ENCODE measurements at places on chromosomes 5 and 9.

DNA sequence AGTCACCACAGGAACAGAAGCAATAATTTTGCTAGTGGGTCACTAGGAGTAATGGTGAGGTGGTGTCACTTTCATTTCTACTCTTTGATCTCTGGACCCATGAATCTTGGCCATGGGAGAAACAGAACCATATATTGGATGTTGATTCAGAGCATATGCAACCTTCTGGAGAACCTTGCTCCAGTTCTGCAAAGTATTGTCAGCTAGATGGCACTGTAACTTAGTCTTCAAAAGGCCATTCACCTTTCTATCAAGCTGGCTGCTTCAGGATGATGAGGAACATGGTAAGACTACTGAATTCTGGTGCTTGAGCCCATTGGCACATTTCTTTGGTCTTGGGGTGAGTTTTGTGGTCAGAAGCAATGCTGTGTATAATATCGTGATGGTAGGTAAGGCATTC lies 129.1 kb upstream of the FBN2 start:
- no peak for DNase-seq

DNA sequence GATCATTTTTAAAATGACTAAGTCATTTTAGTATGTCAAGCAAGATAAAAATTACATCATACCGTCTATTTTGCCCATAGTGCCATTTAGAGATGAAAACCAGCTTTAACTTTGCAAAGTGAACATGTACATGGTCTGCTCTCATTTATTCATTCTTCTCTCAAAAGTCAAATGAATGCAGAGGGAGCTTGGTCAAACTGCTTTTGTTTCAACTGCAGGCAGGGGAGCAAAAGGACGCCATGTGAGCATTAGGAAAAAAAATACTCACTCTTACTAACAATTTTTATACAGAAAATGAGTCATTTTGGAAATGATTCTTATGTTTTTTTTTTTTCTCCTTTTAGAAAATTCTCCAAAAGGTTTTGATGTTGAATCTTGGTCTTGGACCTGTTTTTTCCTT lies 15.7 kb downstream of the SCGB3A1 start:
- no peak for DNase-seq

GRCh38 chr5:10678244-10678643 lies 82.8 kb downstream of the DAP start:
- no peak for DNase-seq

DNA sequence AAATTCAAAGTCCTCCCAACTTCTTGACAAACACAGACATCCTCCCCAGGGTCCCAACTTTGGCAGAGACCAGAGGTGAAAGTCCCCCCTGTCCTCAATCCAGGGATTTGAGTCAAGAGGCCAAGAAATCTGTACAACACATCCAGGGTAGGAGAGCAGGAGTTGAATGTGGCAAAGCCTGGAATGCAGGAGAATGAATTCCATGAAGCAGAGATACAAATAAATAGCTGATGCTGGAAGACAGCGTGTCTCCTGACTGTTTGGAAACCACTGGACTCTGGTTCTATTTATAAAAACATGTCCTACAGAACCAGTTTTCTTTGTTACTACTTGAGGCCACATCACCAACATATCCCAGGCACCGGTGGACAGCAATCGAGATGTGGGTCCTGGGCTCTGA lies 43.7 kb upstream of the SLIT3 start:
- DNase-seq = no peak

DNA sequence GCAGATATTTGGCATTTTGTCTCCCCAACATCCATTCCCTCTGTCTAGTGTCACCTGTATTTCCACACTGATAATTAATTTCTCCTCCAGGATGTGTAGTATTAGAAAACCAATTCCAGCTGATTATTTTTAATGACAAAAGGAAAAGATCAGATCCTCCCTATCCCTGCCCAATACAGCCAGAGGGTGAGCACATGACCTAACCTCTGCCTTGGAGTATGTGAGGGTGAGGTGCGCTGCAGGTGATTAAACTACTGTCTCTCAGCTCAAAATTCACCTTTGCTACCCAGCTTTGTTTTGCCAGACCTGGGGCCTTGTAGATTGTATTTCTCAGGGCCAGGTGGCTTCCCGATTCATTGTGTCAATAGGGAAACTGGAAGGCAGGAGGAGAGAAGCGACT lies 402.1 kb downstream of the PRELID2 start:
- DNase-seq = no peak

DNA sequence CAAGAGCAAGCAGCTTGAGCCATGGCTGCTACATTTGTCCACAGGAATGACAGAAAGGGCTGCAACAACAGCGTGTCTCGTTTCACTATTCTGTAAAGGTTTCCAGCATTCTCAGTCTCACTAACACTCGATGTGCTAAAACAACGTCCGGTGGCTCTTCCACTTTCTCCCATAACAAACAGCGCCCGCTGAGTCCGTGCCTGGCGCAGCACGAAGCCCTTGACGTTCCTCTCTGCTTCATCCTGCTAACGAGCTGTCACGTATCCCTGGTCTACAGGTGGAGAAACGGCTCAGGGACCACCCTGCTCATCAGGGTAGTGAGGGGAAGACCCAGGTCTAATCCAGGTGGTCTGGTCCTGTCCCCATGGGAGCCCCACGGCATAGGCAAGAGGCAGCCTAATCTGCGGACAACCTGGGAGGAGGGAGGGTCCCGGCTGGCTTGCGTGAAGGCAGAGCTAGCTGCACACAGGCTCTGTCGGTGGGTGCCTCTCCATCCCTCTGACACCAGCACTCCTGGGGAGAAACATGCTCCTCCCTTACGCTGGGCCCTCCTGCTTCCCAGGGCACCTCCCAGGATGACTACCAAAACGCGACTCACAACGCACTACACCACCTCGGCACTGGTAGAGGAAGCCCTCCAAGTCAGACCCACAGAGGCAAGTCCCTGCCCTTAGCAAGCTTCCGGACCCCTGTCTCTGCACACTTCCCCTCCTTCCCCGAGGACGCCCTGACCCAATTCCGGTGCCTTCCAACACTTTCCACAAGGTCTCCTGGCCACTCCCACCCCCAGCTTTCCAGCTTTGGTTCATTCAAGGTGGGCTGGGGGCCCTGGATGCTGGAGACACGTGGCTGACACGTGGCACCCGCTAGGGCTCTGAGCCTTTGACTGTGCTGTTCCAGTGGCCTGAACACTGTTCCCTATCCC lies 43.3 kb downstream of the VAV2 start:
- no peak for DNase-seq

DNA sequence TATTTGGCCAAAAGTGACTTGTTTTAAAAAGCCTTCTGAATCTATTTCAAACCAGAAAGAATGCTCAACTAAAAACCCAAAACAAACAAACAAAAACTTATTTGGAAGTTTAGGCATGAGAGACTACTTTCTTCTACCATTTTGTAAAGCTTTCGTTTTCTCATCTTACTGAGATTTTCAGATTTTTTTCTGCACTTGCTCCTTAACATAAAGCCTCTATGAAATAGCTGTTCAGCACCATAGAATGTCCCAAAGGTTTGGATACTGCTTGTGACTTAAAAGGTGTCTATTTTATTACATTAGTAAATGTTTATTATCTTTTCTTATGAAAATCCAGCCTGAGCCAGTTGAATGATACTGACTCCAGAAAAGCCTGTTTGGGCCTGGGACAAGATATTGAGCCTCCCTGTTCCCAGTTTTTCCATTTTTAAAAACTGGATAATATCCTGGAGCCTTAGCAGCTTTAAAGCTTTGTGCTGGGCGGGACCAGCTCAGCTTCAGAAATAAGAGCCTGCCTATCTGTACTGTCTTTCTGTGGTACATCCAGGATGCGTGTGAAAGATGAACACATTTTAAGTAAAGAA lies 292.6 kb downstream of the ZSWIM6 start:
- no peak for DNase-seq

DNA sequence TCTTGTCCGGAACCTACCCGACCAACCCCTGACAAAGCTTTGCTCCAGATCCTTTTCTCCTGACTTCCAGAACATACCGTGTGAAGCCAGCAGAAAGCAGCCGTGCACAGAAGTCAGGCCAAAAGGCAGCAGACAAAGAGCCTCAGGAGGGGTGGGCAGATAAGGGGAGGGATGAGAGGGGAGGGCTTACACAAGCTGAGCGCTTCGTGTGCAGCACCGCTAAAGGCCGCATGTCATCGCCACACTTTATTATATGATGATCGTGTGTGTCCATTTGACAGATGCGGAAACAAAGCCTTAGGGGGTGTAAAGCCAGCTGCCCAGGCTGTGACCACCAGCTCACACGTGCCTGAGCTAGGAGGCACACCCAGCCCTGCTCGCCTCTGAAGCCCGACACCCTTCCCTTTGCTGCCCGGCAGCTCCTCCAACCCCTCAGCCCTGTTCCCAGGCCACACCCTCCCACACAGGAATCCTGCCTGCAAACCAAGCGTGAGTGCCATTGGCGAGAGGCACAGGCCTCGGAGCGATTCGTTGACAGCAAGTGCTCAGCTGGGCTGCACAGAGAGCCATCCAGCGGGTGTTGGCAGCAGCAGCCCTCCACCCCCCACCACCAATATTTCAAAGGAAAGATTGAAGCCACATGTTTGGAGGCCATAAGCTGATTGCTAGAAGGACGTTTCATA lies 170.5 kb upstream of the SMIM23 start:
- no peak for DNase-seq

- DNase-seq = no peak
These were observed 212.8 kb upstream of the CHD1 start for GRCh38 chr5:99141534-99142128.

DNA sequence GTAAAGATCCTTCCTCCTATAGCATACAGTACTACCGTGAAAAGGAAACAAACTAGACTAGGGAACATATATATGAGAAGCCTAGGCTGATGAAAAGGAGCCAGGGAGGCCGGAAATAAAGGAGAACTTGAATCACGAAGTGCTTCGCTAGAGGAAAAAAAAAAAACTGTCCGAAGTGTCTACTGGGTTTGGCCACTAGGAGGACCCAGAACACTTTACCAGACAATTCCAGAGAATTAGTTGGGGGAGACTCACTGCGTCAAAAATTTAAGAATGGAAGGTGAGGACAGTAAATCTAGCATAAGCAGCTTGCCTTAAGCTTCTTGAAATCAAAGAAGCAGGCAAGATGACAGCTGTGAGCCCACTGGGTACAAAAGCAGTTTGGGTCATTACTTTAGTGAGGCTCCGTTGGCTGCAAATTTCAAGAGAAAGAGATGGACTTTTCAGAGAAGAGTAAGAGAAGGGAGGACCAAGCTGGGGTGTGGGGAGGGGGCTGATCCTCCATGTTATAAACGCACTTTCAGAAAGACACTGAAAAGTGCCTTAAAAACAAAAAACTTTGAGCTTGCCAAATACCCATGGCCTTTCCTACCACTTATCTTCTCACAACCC lies 47.4 kb downstream of the P4HA2 start:
- no peak for DNase-seq

- DNase-seq = no peak
These were observed 1.2 kb downstream of the CXXC5 start for GRCh38 chr5:139649082-139649991.

DNA sequence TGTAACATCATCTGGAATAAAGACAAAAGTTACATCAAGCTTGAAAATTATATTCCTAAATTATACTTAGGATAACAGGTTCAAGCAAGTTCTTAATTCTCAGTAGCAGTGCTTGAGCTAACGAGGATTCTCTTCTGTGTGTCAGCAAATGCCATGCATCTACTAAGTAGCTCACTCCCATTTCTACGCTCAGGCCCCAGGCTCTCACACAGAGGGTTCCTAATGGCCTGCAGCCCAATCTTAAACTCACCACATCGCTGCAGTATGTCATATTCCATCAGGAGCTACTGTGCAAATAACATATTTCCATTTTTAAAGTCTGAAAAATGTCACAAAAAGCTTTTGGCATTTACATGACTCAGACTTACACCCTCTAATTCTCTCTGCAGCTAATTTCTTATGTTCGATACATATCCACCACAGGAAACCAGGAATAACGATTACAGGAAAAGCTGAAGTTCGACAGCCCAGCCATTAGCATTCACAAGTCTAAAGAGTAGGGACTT lies 474.8 kb downstream of the EFNA5 start:
- no peak for DNase-seq

DNA sequence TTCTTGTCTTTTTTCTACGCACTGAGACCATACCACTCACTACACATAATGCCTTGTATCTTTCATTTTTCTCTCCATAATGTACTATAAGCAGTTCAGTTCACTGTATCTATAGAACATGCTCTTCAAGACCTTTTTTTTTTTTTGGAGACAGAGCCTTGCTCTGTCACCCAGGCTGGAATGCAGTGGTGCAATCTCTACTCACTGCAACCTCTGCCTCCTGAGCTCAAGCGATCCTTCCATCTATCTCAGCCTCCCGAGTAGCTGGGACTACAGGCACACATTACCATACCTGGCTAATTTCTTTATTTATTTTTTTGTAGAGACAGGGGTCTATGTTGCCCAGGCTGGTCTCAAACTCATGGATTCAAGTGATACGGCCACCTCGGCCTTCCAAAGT lies 208.7 kb downstream of the FANCC start:
- no peak for DNase-seq

Measured in ureter (tissue), 1 donor.